H9 (cell line): ENCODE measurements at places on chromosomes 11 and 22. TPM values are rescaled to one million over a fixed set of nuclear protein-coding genes. Genes with fewer than 3 reads are reported as not detected.
A peak's percentile ranks its signal among the peaks of the same experiment; 100 is the strongest.

DNA sequence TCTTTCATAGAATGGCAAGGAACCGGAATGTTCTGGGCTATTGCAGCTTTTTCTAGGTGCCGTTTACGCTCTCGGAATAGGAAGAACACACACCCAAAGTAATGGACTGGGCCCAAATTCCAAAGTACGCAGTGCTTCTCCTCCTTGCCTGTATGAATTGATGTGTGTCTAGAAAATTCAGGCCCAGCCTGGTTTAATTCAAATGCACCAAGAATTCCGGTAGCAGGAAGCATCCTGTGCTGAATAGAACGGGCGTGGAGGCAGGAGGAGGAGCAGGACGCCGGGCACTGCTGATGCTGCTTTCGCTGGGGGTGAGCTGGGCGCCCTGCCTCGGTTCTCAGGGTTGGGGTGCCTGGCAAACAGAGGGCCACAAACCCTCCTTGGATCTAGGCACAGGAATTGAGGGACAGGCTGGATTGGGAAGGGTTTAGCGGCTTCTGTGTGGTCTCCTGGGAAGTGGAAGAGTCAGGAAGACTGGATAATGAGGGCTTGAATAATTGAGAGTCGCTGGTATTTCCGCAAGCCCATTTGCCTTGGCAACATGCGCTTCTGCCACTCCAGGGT lies 2.0 kb downstream of the PARVB start:
- H3K4me1 ChIP-seq: no peaks in the 10 kb centered on the region; the same call in 1 of the 2 replicates
- no peak for DNase-seq
- no peaks in the 10 kb centered on the region for H3K27me3 ChIP-seq
- peak overlapping the region; percentile 46; the same call in 1 of the 3 replicates for H3K4me3 ChIP-seq

The ACTN3 gene
- 45.7 TPM in 2 replicates for total RNA-seq

The APOBEC3H gene
- total RNA-seq: 0.48 TPM in 2 replicates

DNA sequence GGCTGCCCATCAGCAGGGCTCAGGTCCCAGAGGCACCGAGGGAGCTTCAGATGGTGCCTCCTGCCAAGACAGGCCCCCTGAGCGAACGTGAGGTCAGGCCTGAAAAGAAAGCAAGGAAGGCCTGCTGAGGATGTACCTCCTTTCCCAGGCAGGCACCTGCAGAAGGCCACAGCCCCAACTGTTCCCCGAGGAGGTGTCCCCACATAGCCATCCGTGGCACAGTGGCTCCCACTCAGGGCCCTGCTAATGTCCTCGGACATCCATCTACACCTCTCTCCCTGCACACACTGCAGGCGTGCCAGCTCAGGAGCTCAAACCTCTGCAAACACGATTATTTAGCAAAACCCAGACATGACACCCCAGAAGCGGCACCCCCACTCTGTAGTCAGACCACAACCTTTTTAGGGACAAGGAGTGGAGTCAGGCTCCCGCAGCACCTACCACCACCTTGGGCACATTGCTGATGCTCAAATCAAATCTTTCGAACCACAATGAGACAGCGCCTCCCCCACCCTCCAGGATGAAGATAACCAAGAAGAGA lies 36.9 kb downstream of the SHANK2 start:
- no peak for DNase-seq
- no peak overlapping the region for H3K27ac ChIP-seq
- no peaks in the 10 kb centered on the region for H3K4me1 ChIP-seq
- H3K4me3 ChIP-seq: no peak overlapping the region
- H3K27me3 ChIP-seq: no peaks in the 10 kb centered on the region

DNA sequence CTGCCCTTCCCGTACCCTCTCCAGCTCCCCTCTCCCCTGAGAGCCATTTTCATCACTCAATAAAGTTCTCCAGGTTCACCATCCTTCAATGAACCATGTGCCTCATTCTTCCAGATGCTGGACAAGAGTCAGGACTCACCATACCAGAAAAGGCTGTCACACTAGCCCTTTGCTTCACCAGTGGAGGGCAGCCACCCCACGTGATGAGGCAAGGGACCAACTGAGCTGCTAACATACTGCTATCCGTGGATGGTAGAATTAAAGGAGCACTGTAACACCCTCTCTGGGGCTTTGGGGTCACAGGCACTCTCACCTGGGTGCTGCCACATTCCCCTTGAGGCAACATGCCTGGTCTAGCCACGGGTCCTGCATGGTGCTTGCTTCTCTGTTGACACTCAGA lies 13.1 kb upstream of the OR5I1 start:
- H3K4me3 ChIP-seq: no peak overlapping the region
- H3K36me3 ChIP-seq: peaks cover 1% of the 10 kb centered on the region; the same call in 2 of the 3 replicates
- DNase-seq: peak; percentile 34
- no peak overlapping the region for H3K27ac ChIP-seq

- H3K4me3 ChIP-seq: no peak overlapping the region
- no peak overlapping the region for H3K27ac ChIP-seq
- no peaks in the 10 kb centered on the region for H3K27me3 ChIP-seq
- H3K36me3 ChIP-seq: no peaks in the 10 kb centered on the region
- DNase-seq: no peak
- H3K4me1 ChIP-seq: no peaks in the 10 kb centered on the region
Measured at GRCh38 chr22:27080863-27081262, 423.5 kb downstream of the MIAT start.

The ZNRF3 gene
- total RNA-seq: 20.5 and 20.6 TPM in 2 replicates

- no peaks in the 10 kb centered on the region for H3K4me1 ChIP-seq
- peaks cover 58% of the 10 kb centered on the region; the same call in 2 of the 3 replicates for H3K36me3 ChIP-seq
- DNase-seq: no peak
Measured at GRCh38 chr11:94856443-94856842, 88.3 kb downstream of the AMOTL1 start.
